Stimulated activated CD4-positive, alpha-beta T cell treated with anti-CD3 and anti-CD28 coated beads, TNF-alpha, amount 100 ng/mL, for 48 hours (primary cell): ENCODE measurements at places on chromosomes 16 and 17.
A peak's percentile ranks its signal among the peaks of the same experiment; 100 is the strongest.

GRCh38 chr17:78842881-78843565 lies 2.4 kb upstream of the USP36 start:
- DNase-seq = peak; percentile 40

- DNase-seq = no peak
These were observed 67.0 kb downstream of the CACNG1 start for GRCh38 chr17:67111327-67111726.

DNA sequence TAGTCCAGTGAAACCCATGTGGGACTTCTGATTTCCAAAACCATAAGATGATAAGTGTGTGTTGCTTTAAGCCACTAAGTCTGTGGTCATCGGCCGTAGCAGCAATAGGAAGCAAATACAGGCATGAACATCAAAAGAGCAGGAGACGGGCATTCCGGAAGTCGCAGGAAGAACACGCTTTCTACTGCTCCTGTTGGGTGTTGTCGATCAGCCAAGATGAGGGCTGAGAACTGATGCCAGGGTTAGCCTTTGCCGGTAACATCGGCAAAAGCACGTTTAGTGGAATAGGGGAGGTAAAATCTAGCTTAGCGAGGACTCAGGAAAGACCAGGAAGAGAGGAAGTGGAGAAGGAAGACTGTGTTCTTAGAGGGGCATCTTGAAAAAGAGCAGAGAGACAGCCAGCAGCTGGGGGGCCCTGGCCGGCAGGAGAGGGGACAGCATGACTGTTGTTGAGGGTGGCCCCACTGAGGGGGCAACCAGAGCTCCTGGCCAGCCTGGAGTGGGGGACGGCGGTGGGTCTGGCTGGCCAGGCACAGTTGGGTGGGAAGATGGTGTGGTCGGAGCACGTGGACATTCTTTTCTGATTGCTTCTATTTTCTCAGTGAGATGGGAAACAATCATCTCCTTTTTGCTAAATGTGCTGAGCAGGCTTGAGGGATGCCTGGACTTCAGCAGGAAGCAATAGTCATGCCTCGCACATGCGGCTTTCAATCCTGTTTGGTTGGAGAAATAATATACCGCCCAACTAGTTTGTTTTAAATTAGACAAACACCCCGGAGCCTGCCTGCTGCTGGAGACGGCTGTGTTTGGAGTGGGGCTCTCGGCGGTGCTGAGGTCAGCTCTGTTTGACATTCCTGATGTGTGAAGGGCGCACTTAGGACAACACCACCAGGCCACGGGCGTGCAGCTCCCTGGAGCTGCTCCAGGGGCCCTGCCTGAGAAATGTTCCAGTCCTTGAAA lies 109.9 kb downstream of the METRNL start:
- DNase-seq = no peak

DNA sequence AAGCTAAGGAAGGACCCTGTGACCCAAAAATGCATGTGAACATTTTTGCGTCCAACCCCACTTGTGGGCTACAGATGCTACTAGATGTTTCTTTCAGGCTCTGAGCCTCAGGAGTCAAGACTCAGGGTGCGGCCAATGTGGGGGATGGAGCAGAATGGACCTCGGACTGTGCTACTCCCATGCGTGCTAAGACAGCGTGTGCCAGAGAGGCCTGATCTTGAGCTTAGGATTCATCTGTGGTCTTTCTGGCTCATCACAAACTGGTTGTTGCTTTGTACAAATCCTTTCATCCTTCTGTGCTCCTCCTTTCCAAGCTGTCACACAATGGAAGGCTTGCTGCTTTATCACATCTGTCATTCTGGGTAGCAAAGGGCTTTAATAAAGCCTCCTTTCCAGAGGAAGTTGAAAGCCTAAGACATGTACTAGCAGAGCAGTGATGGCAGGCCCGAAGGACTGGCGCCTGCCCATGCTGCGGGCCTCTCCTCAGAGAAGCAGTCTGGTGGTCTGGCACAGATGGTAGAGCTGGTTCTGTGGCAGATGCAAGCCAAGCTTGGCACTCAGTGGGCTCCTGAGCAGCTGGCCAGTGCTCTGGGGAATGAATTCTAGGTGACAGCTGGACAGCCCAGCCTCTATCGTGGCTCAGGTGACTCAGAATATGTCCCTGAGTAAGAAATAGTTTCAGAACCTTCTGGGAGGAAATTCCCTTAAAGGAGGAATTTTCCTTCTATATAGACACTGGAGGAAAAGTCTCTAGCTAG lies 27.8 kb downstream of the COG4 start:
- no peak for DNase-seq
